Stimulated activated CD4-positive, alpha-beta T cell treated with anti-CD3 and anti-CD28 coated beads, Interleukin-12 subunit alpha, Interleukin-12 subunit beta, amount 100 ng/mL, for 4 hours (primary cell): ENCODE measurements at places on chromosomes 5 and 9.

DNA sequence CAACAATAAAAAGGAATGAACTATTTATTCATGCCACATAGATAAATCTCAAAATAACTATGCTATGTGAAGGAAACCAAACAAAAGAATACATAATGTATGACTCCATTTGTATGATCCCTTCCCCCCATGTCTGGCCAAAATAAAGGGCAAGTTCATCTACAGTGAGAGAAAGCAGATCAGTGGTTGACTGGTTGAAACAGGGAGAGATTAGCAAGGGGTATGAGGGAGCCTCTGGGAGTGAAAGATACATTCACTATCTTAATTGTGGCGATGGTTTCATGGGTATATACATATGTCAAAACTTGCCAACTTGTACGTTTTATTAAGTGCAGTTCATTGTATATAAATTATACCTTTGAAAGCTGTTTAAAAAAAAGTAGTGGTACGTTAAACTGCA is 4.8 kb downstream of the PSMD5 start:
- DNase-seq: no peak

- no peak for DNase-seq
Observed at GRCh38 chr5:6581090-6581489, 51.8 kb downstream of the NSUN2 start.

- no peak for DNase-seq
Observed at GRCh38 chr5:110638970-110639902, 87.2 kb downstream of the TMEM232 start.

- no peak for DNase-seq
Observed at GRCh38 chr5:6909901-6910300, 196.7 kb downstream of the TENT4A start.

GRCh38 chr5:119339965-119340364 is 15.9 kb upstream of the TNFAIP8 start:
- DNase-seq: no peak

DNA sequence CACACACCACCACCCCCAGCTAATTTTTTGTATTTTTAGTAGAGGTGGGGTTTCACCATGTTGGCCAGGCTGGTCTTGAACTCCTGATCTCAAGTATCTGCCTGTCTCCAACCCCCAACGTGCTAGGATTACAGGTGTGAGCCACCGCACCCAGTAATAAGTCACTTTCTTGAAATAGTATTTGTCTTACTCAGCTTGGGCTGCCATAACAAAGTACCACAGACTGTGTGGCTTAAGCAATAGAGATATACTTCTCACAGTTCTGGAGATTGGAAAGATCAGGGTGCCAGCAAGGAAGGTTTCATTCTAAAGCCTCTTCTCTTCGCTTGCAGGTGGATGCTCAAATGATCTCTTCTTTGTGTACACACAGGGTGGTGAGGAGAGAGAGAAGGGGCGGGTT is 99.8 kb downstream of the ARRDC3 start:
- no peak for DNase-seq

- no peak for DNase-seq
Observed at GRCh38 chr9:123771690-123772089, 158.2 kb downstream of the DENND1A start.

DNA sequence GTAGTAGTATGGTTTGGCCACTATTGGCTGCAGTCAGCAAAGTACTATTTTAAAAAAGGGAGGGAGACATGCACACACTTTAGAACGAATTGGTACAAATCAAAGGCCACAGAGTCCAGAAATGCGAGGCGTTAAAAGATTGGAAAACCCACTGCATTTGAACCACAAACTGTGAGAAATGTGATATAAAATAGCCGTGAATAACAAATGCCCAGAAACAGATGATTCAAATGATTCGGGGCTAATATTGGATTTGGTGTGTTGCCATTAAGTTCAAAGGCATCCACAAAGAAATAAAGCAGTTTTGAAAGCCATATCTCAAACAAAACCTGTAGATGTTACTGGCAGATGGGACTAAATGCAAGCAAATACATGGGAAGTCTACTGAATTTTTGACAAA is 140.9 kb upstream of the HMHB1 start:
- no peak for DNase-seq

DNA sequence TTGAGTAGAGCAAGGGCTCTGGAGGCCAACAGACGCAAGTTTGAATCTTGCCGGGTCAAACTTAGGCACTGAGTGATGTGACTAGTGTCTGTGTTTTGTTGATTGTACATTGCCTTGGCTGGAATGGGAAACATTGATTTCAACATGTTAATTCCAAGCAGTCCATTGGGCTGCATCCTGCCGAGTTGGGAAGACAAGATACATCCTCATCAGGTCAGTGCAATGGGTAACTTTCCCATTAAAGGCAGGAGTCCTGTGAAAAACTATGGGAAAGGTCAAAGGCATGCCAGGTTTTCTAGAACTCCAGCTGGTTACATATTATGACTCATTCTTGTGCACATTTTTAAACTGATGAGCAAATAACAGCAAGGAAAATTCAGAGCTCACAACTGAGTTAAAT is 126.5 kb upstream of the ABCA1 start:
- no peak for DNase-seq

DNA sequence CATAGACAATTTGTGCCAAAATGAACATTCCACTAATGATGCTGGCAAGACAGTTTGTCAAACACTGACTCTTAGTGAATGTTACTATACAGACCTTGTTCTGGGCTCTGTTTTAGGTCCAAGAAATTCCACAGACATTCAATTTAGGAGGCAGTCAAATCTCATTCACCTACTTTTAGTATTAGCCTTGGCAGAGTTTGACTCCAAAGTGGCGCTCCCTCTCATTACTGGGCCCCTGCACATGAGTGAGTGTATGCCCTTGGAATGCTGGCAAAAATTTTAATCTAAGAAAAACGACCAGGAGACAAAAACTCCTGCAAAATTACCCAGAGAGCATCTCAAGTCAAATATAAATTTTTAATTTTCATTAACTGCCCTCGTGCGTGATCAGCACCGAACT is 94.9 kb upstream of the SLC27A6 start:
- DNase-seq: no peak

- no peak for DNase-seq
Observed at GRCh38 chr9:7549249-7549648, 250.3 kb downstream of the DMAC1 start.

DNA sequence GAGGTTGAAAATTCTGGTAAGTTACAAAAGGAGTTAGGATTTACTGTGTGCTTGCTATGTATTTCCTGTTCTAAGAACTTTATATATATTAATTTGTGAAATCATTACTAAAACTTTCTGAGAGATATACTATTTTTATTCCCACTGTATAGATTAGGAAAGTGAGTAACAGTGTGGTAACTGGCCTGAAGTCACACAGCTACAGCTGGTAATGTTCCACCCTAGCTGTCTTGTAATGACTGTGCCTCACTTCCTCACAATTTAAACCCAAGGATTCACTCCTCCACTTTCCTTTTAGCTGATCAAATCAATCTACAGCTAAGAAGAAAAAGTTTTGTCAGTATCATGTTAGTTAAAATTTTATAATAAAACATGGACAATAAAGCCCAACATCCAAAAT is 278.8 kb downstream of the GAS1 start:
- no peak for DNase-seq

GRCh38 chr5:56735849-56736641 is 79.3 kb upstream of the MAP3K1 start:
- DNase-seq: no peak

GRCh38 chr5:68884883-68885282 is 208.9 kb upstream of the SLC30A5 start:
- no peak for DNase-seq

DNA sequence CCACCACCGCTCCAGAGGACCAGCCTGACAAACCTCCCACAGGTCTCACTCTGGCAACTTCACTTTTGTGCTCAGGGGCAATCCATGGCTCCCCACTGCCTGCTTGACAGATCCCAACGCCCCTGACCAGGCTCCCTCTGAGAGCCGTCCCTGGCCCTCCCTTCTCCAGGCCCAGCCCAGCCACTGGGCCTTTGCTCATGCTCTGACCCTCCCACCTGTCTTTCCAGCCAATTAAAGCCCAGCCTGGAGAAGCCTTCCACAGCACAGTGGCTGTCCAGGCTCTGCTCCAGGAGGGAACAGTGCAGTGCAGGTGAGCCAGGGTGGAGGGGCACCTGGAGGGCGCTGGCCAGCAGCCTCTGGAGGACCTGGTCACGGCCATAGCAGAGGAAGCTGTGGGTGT is 3.3 kb downstream of the ENTPD2 start:
- DNase-seq: no peak
